NCI-H1048 (cell line): ENCODE measurements at places on chromosomes 6 and 20.

- DNase-seq = no peak
These were observed 9.4 kb upstream of the ADTRP start for GRCh38 chr6:11788043-11788442.

GRCh38 chr6:79984261-79984660, 20.2 kb upstream of the TTK start:
- DNase-seq = no peak

DNA sequence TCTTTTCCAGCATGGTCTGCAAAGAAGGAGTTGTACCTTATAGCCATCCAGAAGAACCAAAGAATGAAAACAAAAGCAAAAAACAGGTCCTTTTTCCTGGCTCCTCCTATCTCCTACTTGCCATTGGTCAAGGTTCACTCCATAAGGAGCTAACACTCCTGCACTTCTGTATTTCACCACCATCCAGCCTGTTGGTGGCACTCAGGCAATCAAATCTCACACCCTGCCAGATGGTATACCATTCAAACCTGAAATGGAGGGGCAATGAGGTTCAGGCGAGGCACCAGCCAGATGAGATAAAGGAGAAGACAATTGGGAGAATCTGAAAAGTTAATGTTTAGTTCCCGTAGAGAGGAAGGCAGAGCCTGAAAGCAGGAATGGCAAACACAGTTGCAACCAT, 203.8 kb downstream of the ALDH8A1 start:
- no peak for DNase-seq

DNA sequence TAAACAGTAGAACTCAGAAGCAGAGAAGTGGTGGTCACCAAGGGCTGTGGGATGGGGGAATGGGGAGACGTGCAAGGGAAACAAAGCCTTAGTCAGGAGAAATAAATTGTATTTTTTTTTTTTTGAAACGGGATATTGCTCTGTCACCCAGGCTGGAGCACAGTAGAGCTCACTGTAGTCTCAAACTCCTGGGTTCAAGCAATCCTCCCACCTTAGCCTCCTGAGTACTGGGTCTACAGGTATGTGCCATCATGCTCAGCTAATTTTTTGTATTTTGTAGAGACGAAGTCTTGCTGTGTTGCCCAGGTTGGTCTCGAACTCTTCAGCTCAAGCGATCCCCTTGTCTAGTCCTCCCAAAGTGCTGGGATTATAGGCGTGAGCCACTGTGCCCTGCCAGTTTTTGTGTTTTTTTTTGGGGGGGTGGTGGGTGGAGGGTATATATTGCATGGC, 3.4 kb downstream of the HSPA1B start:
- no peak for DNase-seq

DNA sequence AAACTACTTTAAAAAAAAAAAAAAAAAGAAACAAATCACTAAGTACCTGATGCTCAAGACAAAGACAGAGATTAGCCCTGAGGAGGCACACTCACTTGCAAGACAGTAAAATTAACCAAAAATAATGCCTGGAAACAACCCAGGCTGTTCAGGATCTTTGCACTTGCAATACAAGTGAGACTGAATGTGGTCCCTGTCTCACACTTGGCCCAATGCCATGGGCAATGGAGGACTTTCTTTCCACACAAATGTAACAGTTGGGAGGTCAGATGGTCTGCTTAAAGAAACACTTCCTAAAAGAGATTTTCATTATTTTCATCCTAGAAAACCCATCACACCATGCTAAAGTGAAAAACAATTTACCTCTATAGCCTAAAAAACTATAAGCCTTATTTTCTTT, 16.2 kb downstream of the STAU1 start:
- no peak for DNase-seq
